ENCODE measurements at places on chromosomes 2 and 18.

DNA sequence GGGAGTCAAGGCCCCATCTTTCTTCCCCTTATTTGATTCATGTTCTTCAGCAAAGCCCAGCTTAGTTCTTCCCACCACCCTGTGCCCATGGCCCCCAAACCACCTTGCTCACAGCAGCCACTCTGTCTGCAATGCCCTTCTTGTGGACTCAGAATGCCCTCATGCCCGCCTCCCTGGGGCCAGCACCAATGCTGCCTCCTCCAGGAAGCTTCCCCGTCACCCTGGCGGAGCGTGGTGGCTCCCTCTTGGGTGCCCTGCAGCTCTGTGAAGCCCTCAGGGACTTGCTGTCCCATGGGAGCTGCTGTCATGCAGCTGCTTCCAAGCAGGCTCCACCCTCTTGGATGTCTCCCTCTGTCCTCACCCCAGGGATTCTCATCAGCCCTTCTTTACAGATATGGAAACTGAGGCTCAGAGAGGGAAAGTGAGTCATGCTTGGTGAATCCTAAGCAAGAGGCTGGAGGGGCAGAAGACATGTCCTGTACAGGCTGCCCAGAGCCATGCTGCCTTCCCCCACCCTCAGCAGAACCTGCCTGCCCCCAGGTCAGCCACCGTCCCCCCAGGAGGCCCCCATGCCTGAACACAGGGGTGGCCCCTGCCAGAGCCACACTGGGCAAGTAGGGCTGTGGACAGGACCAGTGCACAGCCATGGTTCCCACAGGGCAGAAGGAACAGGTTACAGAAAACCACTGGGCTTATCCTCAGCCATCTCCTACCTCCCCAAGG is 11.8 kb upstream of the DUSP2 start:
- no peak for DNase-seq

DNA sequence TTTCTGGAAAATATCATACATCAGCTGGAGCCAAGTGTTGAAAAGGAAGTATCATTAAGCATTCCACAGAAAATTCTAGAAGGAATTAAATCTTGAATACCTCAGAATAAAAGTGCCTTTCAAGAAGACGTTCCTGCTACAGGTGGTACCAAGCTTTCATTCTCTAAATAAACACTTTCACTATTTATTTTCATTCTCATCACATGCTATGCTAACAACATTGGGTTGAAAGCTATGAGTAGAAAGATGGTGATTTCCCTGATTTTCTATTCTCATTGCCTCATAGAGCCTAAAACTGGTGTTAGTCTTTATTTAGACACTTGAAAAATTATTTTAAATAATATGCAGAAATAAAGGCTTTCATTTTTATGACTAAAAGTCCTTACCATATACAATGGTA is 324.7 kb downstream of the LRP1B start:
- DNase-seq, result no peak

GRCh38 chr2:1642066-1642861 is 102.1 kb downstream of the PXDN start:
- no peak for DNase-seq

DNA sequence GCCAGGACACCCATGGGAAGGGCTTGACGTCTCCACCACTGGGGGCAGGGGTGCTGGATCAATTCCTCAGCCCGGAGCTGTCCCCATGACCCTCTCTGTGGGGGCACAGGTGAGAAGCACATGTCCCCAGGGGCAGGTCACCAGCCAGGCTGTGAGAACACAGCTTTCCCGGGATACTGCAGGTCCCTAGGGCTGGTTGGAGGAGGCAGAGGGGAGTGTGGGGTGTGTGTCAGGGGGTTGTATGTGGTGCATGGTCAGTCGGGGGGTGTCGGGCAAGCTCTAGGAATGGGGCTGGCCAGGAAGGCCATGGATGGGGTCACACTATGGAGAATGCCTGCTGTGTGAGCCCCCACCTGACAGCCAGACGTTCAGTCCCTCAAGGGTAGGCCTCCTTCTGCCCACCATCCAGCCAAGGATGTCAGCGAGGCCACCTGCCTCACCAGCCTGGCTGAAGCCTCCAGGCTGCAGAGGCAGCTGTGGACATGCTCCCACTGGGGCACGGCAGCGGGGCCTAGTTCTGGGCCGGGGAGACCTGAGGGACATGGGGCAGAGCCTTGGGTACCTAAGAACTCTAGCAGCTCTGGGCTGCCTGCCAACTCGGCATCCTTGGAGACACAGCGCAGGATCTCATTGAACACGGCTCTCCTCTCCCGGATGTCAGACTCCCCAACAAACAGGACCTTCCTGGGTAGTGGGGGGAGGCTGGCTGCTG is 10.3 kb downstream of the HS1BP3 start:
- no peak for DNase-seq

GRCh38 chr18:28095041-28095440 is 81.9 kb downstream of the CDH2 start:
- DNase-seq, result no peak

DNA sequence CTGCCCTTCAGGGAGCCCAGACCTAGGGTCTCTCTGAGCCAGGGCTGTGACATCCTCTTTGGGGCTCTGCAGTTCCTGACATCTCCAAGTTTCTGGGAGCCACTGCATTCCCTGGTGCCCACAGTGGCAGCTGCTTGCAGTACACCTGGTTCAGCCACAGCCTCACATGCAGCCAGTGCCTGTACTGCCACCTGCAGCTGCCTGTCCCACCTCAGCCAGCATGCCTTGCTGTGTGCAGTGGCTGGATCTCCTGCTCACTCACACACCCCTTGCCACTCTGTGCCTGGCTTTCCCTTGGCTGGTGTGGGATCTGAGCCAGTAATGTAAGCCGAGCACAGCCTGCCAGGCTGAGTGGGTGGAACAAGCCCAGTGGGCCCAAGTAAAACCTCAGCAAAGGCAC is 1288.7 kb downstream of the CNTNAP5 start:
- no peak for DNase-seq

GRCh38 chr2:112486895-112487294 is 4.9 kb downstream of the TTL start:
- no peak for DNase-seq
